ENCODE measurements at places on chromosomes 12 and 14.

GRCh38 chr12:27015730-27016076, 1.5 kb upstream of the TM7SF3 start:
- peak; percentile 80 for DNase-seq

DNA sequence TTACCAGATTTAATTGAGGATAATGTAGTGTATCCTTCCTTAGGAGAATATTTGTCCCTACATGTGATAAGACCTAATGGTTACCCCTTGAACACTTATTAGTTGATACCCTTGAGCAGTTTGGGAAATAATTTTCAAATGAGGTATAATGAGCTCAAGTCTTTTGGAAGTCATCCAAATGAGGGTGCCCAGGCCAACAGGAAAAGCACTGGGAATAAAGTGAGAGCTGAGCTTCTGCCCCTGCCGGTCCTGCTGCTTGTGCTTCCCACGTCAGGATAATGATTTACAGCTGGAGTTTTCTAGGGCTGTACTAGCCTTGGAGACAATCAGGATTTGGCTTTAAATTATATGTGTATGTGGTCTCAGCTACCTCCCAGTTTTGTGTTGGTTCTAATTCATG, 178.8 kb upstream of the FRMD6 start:
- DNase-seq, result no peak

DNA sequence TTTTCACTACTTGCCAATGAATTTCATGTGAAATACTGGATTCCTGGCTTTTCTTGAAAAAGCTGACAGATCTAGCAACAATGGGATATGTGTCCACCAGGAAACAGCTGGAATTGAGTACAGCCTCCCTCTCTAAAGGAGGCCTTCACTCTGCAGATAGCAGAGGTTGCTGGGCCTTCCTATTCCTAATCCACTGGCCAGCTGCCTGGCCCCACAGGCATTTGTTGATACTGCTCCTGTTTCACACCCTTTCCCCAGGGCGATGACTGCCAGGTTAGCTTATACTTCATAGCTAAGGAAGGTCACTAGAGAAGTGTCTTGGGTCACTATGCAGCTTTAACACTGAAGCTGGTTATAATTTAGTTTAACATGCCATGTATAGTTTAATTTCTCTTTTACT, 87.5 kb upstream of the PDZRN4 start:
- DNase-seq, result no peak

- no peak for DNase-seq
Observed at GRCh38 chr14:89509891-89510290, 92.9 kb upstream of the FOXN3 start.

- DNase-seq, result no peak
Observed at GRCh38 chr12:131897276-131897675, 2.9 kb downstream of the ULK1 start.

- DNase-seq, result no peak
Observed at GRCh38 chr14:69842686-69843420, 36.4 kb upstream of the SMOC1 start.

DNA sequence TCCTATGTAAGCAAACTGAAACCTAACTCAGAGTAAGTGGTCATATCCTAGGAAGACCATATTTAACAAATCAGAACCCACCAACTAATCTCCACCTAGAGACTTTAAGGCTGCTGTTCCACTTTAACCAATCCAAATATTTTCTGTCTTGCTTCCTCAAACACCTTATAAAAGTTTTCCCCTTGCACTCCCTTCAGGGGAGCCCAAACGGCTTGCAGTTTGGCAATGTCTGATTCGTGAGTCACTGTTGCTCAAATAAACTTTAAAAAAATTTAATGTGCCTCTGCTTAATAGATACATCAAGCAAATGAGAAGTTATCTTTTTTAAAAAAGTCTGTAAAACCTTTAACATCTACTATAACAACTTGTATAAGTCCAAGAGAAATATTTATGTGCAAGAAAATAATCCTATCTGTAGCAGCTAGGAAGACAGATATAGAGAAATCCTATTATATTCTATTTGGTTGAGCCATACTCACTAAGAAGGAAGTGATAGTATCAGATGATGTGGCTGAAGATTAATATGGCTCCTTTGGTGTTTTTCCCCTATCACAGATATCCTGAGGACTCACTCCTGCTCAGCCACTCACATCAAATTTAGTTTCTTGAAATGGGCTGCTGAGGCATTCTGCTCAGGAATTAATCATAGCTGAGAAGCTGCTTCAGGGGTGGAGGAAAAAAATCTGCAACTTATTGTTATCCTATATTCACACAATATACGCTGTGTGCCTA, 65.1 kb upstream of the DUSP6 start:
- no peak for DNase-seq

- DNase-seq, result no peak
Observed at GRCh38 chr12:55933169-55933798, 2.3 kb downstream of the DGKA start.

DNA sequence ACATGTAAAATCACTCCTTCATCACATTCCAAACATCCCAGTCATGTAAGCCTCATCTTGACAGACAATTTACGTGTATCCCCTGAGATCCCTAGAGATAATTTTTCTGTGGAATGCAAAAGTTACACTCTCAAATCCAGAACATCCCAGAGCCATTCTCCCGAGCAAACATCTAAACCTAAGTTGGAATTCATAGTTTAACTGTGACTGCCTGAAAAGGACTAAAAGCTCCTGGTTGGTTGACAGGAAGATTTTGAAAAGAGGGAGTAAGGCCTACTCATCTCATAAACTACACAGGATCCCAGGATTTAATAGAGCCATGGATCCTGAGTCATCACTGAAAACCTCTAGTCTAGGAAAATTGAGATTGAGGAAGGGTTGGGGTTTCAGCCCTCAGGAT, 123.6 kb downstream of the SCN8A start:
- DNase-seq, result no peak

DNA sequence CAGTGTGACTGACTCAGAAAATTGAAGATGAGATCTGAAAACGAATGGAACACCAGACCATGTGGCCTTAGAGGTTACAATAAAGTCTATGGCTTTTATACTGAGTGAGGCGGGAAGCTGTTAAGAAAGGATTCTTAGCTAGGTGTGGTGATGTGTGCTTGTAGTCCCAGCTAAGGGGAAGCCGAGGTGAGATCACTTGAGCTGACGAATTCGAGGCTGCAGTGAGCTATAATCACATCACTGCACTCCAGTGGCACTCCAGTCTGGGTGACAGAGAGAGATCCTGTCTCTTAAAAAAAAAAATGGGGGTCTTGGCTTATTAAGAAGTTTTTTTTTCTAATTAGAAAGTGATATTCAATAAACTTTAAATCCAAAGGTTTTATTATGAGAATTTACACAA, 678.6 kb downstream of the TMTC2 start:
- DNase-seq, result no peak

GRCh38 chr14:29355331-29355730, 572.3 kb downstream of the PRKD1 start:
- no peak for DNase-seq

DNA sequence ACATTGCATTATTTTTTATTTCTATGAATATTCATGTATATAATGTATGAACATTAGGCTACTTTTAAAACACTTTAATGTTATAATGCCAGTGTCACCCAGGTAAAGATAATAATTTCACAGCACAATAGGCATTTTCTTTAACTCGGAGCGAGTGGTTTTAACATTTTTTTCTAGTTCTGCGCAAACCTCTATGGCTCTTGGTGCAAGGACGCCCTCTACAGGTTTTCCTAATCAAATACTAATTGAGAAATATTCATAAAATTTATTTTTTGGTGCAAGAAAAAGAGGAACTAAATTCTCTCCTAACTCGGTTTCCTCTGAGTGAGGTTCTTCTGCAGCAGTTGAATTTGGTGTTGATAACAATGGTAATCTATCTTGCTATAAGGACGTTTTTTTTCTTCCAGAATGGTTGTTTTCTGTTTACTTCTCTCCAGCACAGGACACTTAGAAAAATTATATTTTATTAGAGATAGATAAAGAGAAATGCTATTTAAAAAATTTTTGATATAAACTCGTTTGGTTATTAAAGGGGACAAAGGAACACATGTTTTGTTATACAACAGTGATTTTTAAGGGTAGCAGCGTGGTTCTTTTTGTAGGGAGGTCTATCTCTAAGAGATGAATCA, 2.4 kb upstream of the WIF1 start:
- DNase-seq, result peak; percentile 66

DNA sequence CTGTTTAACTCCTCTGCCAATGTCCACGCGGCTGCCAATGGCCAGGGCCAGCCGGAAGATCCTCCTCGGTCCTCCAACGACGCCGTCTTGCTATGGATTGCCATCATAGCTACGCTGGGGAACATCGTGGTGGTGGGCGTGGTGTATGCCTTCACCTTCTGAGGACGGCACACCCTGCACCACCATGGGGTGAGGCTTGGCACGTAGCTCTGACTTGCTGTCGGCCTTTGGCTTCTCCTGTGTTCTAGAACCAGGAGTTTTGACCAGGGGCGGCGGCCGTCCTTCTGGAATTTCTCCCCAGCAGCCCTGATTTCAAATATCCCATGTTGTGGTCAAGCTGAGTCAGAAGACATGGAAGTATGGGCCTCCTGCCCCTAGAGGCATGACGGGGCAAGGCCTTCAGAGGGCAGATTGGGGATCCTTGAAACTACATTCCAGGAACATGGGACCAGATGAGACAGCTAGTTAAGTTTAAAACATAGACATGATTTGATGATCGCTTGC, 47.5 kb downstream of the C14orf132 start:
- no peak for DNase-seq

- no peak for DNase-seq
Observed at GRCh38 chr12:51922146-51922545, 14.8 kb downstream of the ACVRL1 start.

DNA sequence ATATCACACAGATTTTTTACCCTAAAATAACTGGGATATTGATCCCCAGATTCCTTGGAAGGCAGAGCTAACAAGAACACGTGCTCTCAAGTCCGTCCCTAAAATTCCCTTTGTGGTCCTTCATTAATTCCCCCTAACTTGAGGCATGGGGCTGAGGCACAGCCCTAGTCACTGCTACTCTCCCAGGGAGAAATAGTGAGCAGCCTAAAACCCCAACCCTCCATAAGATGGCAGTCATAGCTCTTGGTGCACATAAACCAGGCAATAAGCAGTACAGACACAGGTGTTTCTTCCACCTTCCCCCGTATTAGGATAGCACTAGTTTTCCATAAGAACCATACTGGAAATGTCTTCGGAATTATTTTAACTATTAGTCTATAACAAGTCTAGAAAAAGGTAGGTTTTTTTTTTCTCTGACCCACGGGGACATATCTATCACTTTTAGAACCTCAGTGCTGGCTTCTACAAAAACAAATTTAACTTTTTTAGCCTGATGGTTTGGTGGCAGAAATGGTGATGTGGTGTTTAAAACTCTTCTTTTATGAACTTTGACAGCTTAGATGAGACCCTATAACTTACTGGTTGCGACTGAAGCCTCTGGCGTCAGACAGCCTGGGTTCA, 3.1 kb upstream of the ARHGEF40 start:
- no peak for DNase-seq

DNA sequence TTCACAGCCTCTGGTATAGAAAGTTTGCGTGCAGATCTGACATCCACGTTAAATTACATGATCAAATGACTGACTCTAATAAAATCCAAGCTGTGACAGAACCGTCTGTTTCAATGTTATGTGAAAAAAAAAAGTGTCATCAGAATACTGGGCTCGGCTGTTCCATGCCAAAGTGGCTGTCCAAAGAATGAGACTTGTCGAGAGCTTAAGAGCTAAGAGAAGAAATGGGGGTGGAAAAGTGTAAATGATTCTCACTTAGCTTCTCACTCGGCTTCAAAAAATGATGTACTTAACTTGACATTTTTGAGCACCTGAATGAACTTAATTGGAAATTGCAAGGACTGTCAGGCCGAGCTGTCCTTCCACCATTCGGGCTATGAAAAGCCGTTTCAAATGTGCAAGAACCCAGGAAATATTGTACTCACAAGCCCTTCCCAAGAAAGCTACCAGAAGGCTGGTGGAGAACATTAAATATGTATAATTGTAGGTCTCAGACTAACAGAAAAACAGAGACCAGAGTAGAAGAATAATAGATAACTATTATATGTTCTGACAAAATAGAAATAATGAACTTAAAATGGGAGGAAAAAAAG, 78.0 kb downstream of the DIO3 start:
- DNase-seq, result no peak

GRCh38 chr14:105180592-105181548, at the start of gene NUDT14:
Gene NUDT14 (minus strand): TSS chr14:105181312. CDS start chr14:105181209, 103 bp downstream.
- peak; percentile 66 for DNase-seq

- no peak for DNase-seq
Observed at GRCh38 chr14:77153802-77154201, 12.2 kb upstream of the ZDHHC22 start.

GRCh38 chr14:72563676-72564075, 330.2 kb downstream of the DPF3 start:
- DNase-seq, result no peak

GRCh38 chr12:24797901-24798300, 151.0 kb downstream of the BCAT1 start:
- no peak for DNase-seq

GRCh38 chr14:56782711-56783110, 27.6 kb downstream of the OTX2 start:
- no peak for DNase-seq

DNA sequence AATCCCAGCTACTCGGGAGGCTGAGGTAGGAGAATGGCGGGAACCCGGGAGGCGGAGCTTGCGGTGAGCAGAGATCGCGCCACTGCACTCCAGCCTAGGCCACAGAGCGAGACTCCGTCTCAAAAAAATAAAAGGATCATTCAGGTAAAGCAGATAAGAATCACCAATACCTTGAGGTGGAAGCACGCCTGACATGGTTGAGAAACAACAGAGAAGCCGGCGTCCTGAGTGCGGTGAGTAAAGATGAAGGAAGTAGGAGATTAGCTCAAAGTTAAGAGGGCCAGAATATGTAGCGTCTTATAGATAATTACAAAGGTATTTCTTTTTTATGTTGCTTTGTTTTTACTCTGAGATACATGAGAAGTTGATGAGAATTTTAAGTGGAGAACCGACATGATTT, 14.7 kb downstream of the CLEC7A start:
- DNase-seq, result no peak

DNA sequence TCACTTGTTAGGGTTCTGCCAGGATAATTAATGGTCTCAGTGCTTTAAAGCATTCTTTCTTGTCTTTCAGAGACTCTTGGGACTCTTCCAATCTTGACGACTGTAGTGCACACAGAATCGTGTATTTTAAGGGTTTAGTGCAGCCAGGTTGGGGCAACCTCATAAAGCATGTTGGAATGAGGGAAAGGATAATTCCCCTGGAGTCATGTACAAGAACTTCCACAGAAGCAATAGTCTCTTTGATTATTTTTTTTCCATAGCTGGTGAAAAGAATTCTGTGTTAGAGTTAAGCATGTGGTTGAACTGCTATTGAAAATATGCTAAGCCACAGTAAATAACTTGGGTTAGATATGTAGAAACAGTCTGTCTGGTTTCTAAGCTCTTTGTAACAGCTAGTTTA, 246.8 kb upstream of the DAAM1 start:
- no peak for DNase-seq

- no peak for DNase-seq
Observed at GRCh38 chr14:35252451-35252868, 39.7 kb upstream of the PSMA6 start.

- DNase-seq, result no peak
Observed at GRCh38 chr12:10027311-10027710, 3.2 kb upstream of the CLEC9A start.

All from hematopoietic multipotent progenitor cell treated with erythropoietin and hydrocortisone succinate and interleukin-3 and kit ligand, for 15 days (in vitro differentiated cells).